NCI-H345 (cell line): ENCODE measurements at places on chromosomes 5 and 9.

DNA sequence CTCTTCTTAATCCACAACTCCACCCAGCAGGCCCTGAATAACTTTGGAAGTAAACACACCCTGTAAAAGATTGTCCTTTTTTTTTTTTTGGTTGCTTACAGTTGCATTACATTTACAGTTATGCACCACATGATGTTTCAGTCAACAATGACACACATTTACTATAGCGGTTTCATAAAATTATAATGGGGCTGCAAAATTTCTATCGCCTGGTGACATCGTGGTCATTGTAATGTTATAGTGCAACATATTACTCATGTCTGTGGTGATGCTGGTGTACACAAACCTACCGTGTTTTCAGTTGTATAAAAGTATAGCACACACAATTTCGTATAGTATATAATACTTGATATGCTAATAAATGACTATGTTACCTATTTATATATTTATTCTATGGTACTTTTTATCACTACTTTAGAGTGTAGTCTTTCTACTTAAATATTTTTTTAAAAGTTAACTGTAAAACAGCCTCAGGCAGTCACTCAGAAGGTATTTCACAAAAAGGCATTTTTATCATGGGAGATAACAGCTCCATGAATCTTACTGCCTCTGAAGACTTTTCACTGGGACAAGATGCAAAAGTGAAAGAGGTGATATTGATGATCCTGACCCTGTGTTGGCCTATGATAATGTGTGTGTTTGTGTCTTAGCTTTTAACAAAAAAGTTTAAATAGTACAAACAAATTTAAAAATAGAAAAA, 695.4 kb upstream of the CDH18 start:
- no peak for DNase-seq

- peak; percentile 12 for DNase-seq
Observed at GRCh38 chr5:10600626-10601245, 36.9 kb downstream of the ANKRD33B start.

DNA sequence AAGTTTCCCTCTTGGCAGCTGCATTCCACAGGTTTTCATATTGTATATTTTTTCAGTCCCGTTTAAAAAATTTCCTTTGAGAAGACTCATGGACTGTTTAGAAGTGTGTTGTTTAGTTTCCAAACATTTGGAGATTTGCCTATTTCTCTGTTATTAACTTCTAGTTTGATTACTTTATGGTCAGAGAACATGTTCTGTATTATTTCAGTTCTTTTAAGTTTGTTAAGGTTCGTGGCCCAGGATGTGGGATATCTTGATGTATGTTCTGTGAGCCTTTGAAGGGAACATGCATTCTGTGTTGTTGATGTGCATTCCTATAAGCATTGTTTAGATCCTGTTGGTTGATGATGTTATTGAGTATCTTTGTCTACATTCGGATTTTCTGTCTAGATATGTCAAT, 153.6 kb downstream of the CACNA1B start:
- no peak for DNase-seq

- no peak for DNase-seq
Observed at GRCh38 chr5:42377496-42377895, 45.7 kb upstream of the GHR start.

- no peak for DNase-seq
Observed at GRCh38 chr5:139971202-139971725, 71.8 kb downstream of the NRG2 start.

DNA sequence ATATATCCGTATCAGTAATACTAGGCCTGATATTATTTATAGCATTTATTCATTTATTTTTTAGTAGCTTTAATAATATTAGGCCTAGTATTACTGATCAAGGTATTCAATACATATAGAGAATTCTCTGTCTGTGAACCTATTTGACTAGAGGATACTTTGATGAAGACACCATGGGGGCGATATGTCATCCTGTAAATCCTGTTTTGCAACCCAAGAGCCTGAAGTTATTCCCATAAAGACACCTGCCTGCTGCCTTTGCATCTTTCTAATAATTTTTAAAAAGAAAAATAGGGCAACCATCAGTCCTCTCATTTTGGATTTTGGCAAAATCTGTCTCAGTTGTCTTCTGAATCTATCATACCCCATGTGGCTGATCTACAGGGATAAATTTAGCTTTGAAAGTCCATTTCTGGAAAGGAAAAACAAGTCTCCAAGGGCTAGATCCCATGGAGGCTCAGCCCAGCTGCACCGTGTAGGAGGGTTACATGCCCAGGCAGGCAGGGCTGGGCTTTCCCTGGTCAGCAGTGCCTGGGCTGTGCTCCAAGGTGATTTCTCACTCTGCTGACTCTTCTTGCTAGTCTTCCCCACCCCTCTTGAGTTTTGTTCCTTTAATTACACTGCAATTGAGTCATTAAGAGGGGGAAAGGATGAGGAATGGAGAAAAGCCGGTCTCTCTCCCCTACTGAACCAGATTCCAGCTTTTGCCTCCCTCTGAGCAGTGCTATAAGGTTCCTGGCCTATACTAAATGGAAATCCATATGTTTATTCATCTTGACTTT, 169.0 kb downstream of the TRIM32 start:
- peak; percentile 38 for DNase-seq

GRCh38 chr5:80951366-80951765, 8.8 kb upstream of the RASGRF2 start:
- DNase-seq: no peak

GRCh38 chr9:70549926-70550325, 135.5 kb upstream of the KLF9 start:
- DNase-seq: no peak

DNA sequence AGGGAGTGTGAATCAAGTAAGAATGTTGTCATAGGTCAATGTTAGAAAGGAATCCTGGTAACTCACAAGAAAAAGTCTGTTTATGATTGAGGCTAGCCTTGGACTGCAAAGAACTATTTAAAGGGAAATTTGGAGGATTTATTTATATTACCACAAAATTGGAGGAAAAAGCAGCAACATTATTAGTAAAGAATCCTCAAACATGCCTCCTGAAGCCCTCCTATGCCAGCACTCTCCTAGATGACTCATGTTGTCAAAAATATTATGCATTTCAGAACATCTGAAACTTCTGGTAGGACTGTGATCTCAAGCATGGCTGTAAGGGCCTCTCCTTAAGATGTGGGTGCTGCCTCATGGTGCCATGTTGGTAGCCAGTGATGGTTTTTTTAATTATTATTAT, 628.5 kb downstream of the CHSY3 start:
- no peak for DNase-seq

GRCh38 chr9:126956917-126957686, 42.5 kb downstream of the RALGPS1 start:
- peak; percentile 85 for DNase-seq
